ENCODE measurements at places on chromosomes 4 and X. TPM values are rescaled to one million over a fixed set of nuclear protein-coding genes. Genes with fewer than 3 reads are reported as not detected.

Gene PDLIM5
- total RNA-seq, result 48.8 TPM

Gene TRMT2B
- 14.4 TPM for total RNA-seq

Gene CPE
- 10.6 TPM for total RNA-seq

DNA sequence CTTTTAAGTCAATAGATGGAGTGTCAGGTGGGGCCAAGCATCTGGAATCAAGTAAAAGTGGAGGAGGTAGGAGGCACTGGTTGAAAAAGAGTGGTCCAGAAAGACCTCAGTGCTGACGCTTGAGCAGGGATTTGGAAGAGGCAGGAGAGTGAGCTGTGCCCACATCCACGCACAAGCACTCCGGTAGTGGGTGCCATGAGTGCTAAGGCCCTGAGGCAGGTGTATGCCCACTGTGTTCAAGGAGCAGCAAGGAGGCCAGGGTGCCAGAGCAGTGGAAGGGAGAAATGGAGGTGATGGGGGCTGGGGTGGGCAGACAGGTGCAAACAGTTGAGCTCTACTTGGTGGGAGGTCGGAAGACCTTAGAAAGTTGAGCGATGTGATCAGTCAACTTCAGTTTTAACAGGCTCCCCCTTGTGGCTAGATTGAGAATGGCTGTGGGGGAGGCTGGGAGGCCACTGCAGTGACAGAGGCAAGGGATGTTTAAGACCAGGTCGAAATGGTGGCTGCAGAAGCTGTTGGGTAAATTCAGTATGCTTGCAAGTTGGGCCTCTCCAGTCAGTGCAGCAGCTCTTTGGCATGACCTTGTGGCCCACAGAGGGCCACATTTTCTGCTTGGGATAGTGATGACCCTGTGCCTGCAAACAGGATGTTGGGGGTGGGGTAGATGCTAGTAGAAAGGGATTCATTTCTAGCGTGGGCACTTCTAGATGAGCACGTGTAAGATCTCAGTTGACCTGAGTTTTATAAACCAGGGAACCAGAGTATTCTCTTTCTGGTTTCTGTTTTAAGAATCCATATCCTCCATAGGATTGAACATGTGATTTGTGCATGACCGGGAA is 12.7 kb downstream of the TKTL1 start:
- no peak for DNase-seq

GRCh38 chr4:37441231-37442061 is 196.9 kb downstream of the NWD2 start:
- peak; percentile 80 for DNase-seq

DNA sequence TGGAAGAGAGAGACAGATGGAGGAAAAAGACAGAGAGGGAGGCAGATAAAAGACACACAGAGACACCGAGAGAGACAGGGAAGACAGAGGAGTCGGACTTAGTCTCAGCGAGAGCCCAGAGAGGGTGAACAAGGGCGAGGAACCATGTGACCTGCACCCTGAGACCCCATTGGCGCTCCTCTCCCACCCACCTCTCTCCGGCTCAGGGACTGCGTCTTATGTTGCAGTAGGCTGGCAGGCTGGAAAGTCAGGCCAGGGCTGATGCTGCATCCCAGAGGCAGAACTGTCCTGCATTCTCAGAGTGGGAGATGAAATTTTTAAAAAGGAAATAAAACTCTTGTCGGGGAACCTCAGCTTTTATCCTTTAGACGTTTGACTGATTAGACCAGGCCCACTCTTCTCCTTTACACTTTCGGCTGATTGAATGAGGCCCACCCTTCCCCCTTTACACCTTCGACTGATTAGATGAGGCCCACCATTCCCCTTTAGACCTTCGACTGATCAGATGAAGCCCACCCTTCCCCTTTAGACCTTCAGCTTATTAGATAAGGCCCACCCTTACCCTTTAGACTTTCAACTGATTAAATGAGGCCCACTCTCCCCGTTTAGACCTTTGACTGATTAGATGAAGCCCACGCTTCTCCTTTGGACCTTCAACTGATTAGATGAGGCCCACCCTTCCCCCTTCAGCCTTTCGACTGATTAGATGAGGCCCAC is 29.5 kb upstream of the IL3RA start:
- DNase-seq, result no peak

DNA sequence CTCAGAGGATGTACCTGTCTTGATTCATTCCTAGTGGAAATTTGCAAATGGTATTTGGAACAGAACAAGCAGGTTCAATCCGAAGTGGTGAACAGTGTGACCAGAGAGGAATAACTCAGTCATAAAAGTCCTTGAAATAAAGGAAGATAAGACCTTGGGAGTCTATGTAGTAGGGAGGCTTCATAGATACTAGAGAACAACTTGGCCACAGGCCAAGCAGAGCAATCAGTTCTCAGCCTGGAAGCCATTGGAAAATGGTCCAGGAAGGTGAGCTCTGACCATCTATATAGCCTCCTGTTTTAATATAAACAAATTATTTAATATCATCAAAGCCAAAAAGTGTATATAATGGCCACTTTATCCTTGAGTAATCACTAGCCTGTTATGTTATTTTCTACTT is 11.3 kb downstream of the TXK start:
- DNase-seq, result no peak

DNA sequence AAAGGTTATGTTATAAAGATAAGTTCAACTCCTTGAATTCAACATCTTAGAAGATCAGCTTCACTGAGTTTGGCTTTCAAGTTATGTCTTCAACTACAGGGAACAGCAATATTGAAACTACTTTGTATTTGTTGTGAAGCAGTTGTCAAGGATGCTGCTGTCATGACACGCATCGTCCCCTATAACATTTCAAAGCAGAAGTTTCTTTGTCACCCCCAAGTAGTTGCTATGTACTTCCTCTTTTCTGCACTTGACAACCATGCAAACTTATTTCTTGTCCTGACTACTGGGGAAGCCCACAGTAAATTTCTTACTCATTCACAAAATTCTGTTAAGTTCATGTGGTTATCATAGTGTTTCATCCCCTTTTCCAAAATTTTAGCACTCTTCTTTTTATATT is 14.3 kb downstream of the ANTXR2 start:
- DNase-seq, result no peak

DNA sequence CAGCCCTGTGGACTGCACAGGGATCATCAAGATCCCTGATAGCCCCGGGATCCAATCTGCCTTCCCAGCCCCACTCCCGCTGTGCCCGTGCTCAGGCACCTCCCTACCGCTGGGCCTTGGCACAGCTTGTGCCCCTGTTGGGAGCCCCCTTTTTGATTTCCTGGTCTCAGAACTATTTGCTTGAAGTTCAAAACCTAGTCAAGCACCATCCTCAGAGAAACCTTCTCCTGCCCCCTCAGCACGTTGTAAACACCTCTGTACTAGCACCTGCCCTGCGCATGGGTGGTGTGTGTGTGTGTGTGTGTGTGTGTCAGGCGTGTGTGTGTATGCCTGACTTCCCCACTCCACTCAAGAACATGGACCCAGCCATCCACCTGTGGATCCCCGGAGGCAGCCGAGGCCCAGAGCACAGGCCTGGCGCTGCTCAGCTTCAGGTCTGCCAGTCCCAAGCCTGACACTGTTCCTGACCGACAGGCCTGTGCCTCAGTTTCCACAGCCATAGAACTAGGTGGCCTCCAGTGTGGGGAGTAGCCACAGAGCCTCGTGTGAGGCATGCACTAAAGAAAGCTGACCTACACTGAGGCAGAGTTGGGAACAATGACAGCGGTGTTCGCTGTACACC is 65.5 kb downstream of the ADRA2C start:
- DNase-seq, result no peak

Data from epithelial cell of proximal tubule (primary cell).